ENCODE measurements at places on chromosomes 13 and 19. TPM values are rescaled to one million over a fixed set of nuclear protein-coding genes. Genes with fewer than 3 reads are reported as not detected.

Gene FAM216B
- total RNA-seq: not detected

Gene ZNF865
- total RNA-seq: 12.9 TPM

Gene NCR1
- not detected for total RNA-seq

Gene NFKBIB
- total RNA-seq: 30.1 TPM

Gene CEACAM5
- total RNA-seq: not detected

Gene CD37
- total RNA-seq: 350 TPM

Gene APOC4
- not detected for total RNA-seq

Gene PGLYRP2
- not detected for total RNA-seq

Gene MISP3
- 0.49 TPM for total RNA-seq

Gene ATCAY
- total RNA-seq: not detected

Gene LIM2
- not detected for total RNA-seq

Gene ZNF570
- total RNA-seq: 9.1 TPM

Gene RDH8
- not detected for total RNA-seq

Gene PCDH17
- total RNA-seq: 0.05 TPM

Gene UPF3A
- total RNA-seq: 31.8 TPM

Gene RNF126
- total RNA-seq: 119 TPM

Measured in CD4-positive, alpha-beta T cell (primary cell).